NAMALWA (cell line): ENCODE measurements at places on chromosomes 3 and 15.

- DNase-seq, result no peak
Observed at GRCh38 chr3:156259896-156260295, 139.5 kb downstream of the KCNAB1 start.

DNA sequence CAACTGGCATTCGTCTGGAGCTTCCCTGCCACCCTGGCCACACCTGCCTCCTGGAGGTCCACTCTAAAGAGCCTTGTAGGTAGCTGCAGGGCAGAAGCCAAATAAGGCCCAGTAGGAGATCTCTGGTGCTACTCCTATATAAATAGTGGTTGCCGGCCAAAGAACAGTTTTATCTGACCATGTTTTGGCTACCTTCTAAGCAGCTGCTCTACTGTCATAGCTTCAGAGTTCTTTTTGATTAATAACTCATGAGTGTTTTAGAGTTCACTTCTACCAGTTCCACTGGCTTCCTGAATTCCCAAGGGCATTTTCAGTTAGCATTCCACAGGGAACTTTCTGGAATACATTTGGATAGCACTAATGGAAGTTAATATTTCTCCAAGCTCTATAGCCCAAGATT is 154.6 kb downstream of the B3GALNT1 start:
- DNase-seq, result no peak

DNA sequence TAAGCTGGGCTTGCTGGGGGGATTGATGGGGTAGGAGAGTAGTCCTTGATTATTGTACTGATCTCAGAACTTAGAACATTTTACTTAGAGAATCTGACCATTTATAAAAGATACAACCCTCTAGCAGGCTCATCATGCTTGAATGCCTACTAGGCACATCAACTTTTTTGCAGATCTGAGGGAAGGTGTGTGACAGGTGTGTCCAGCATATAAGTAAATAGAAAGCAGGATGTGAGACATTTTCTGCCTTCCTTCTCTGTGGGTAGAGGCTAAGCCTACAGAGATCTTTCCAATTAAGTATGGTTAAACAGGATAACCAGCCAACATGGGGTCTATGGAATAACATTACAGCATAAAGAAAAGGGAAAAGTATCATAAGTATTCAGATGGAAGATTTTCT is 159.1 kb downstream of the AKAP13 start:
- DNase-seq, result no peak

DNA sequence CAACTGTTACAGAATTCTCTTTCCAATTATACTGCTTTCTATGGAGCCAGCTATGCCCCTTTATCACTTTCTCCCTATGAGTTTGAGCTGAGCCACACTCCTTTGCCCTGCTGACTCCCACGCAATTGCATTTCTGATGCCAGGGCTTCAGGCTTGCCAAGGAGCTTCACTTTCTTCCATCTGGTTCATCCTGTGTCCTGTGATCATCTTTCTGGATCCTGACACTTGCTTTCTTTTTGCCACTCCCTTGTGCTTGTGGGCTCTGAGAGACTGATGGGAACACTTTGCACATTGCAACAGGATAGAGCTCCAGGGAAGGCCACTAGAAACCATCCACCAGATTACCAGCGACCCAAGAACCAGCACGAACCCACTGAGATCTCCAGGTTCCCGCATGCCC is 77.0 kb upstream of the SEC13 start:
- DNase-seq, result no peak

DNA sequence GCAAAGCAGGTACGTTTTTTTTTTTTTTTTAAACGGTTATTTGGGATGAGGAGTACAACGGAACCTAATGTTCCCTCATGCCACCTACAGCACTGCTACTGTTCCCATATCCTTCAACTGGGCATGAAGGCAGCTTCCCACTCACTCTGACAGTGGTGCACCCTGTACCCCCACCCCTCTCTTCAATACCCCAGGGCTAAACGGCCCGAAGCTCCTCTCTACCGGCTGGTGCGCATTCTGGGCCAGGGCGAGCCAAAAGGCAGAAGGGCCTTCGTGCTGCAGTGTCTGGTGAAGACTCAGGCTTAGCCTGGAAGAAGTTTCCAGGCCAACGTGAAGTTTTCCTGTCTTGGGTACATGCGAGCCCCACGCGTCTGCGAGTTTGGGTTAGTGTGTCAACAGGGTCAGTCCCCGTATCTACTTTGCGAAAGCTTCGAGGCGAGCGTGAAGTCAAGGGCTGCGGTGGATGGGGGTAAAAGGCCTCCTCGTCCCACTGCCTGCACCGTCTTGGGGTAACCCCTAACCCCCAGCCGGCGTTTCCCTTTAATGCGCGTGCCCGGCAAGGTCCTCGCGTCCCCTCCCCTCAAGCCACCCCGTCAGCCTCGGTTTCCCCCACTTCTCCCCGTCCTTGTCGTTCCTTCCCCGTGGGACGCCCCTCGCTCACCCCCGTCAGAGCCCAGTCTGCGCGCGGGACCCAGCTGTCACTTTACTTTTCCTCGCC is 765 bp upstream of the UBE2E2 start:
- no peak for DNase-seq

DNA sequence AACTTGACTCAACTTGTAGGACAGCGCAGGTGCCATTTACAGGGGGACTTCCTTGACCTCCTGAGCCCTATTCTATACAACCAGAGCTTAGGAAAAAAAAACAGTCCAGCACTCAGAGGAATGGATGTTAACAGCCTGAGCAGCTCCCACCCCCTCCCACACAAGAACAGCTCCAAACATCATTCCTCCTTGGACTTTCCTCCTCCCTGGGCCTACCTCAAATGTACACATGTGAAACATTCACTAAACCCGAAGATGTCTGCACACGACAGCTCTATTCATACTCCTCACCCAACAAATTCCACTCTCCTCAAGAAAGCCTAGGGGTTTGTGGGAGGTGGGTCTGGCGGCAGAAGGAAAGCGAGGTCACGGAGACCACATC is 503 bp upstream of the ATRIP start:
- DNase-seq, result no peak
